Ovary (tissue), 10 donors: ENCODE measurements at places on chromosomes 7 and 10. TPM values are rescaled to one million over a fixed set of nuclear protein-coding genes. Genes with fewer than 3 reads are reported as not detected.

- H3K4me3 ChIP-seq = no peak overlapping the region
- no peaks in the 10 kb centered on the region for H3K27me3 ChIP-seq
- H3K4me1 ChIP-seq = peaks cover 1% of the 10 kb centered on the region
- no peak overlapping the region for H3K27ac ChIP-seq
- H3K36me3 ChIP-seq = no peaks in the 10 kb centered on the region
Measured at GRCh38 chr7:156609010-156609877, 31.3 kb upstream of the RNF32 start.

- H3K27ac ChIP-seq = no peak overlapping the region
- DNase-seq = no peak
- H3K36me3 ChIP-seq = no peaks in the 10 kb centered on the region
- no peaks in the 10 kb centered on the region for H3K27me3 ChIP-seq
- no peak overlapping the region for H3K4me3 ChIP-seq
Measured at GRCh38 chr7:146423446-146423845, 306.8 kb downstream of the CNTNAP2 start.

DNA sequence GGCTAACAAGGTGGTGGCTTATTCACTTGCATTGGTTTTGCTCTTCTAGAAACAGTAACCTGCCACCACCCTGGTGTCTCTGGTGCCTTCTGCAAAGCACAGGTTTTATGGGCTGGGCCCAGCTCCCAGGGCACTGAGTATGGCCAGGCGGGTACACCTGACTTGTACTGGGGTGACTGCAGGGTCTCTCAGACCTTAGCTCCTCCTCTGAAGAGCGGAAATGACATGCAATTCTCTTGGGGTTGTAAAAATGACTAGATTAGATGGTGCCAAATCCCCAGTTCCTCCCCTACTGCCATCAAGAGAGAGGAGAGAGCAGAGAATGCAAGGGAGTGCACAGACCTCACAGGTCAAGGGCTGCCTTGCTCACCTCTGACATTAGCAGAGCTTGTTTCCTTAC, 14.7 kb downstream of the ESYT2 start:
- H3K36me3 ChIP-seq = no peaks in the 10 kb centered on the region
- H3K4me3 ChIP-seq = no peak overlapping the region
- peaks cover 36% of the 10 kb centered on the region for H3K4me1 ChIP-seq
- H3K27me3 ChIP-seq = no peaks in the 10 kb centered on the region
- no peak for DNase-seq

GRCh38 chr7:125495997-125496396, 566.4 kb upstream of the POT1 start:
- no peak overlapping the region for H3K4me3 ChIP-seq
- H3K27ac ChIP-seq = no peak overlapping the region
- no peaks in the 10 kb centered on the region for H3K27me3 ChIP-seq
- H3K36me3 ChIP-seq = no peaks in the 10 kb centered on the region
- H3K4me1 ChIP-seq = no peaks in the 10 kb centered on the region
- DNase-seq = no peak

GRCh38 chr7:151440799-151441445, 981 bp upstream of the CRYGN start:
- H3K27me3 ChIP-seq = no peaks in the 10 kb centered on the region
- peak; percentile 37 for DNase-seq
- peaks cover 15% of the 10 kb centered on the region for H3K4me1 ChIP-seq
- H3K4me3 ChIP-seq = no peak overlapping the region

DNA sequence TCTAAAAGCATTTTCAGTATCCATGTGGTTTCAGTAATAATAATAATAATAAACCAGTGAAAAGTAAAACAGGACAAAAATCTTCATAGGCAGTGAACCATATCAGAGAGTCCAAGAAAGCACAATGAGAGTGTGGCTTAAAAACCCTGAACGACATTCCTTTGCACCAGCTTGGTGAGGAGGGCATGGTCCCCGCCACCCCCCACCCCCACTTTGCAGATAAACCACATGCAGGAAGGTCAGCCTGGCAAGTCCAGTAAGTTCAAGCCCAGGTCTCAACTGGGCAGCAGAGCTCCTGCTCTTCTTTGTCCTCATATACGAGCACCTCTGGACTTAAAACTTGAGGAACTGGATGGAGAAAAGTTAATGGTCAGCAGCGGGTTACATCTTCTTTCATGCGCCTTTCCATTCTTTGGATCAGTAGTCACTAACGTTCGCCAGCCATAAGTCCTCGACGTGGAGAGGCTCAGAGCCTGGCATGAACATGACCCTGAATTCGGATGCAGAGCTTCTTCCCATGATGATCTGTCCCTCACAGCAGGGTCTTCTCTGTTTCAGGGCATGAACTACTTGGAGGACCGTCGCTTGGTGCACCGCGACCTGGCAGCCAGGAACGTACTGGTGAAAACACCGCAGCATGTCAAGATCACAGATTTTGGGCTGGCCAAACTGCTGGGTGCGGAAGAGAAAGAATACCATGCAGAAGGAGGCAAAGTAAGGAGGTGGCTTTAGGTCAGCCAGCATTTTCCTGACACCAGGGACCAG, 172.5 kb downstream of the EGFR start:
- DNase-seq = no peak
- H3K27ac ChIP-seq = no peak overlapping the region
- H3K4me3 ChIP-seq = no peak overlapping the region
- H3K27me3 ChIP-seq = no peaks in the 10 kb centered on the region

DNA sequence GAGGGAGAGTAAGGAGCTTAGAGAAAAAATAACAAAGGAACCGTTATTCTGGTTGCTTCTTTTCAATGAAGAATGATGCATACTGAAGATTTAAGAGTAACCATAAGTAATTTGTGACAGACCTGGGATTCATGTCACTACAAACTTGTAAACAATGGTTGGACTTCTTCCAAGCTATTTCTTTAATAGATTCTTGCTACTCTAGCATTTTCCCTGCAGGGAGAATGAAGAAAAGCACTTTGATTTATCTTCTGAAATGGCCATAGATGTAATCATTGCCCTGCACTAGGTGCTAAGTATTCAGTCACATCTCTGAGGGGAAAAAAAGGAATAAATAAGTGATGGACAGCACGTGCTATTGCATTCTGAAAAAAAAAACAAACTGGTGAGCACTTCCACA, 606.6 kb upstream of the LRRN3 start:
- H3K4me3 ChIP-seq = no peak overlapping the region
- H3K27me3 ChIP-seq = no peaks in the 10 kb centered on the region
- H3K36me3 ChIP-seq = no peaks in the 10 kb centered on the region
- DNase-seq = no peak
- no peaks in the 10 kb centered on the region for H3K4me1 ChIP-seq

- H3K27me3 ChIP-seq = no peaks in the 10 kb centered on the region
- H3K4me1 ChIP-seq = no peaks in the 10 kb centered on the region
- no peak overlapping the region for H3K27ac ChIP-seq
- no peak overlapping the region for H3K4me3 ChIP-seq
- no peak for DNase-seq
- H3K36me3 ChIP-seq = no peaks in the 10 kb centered on the region
Measured at GRCh38 chr10:130493021-130493420, 356.8 kb downstream of the GLRX3 start.

DNA sequence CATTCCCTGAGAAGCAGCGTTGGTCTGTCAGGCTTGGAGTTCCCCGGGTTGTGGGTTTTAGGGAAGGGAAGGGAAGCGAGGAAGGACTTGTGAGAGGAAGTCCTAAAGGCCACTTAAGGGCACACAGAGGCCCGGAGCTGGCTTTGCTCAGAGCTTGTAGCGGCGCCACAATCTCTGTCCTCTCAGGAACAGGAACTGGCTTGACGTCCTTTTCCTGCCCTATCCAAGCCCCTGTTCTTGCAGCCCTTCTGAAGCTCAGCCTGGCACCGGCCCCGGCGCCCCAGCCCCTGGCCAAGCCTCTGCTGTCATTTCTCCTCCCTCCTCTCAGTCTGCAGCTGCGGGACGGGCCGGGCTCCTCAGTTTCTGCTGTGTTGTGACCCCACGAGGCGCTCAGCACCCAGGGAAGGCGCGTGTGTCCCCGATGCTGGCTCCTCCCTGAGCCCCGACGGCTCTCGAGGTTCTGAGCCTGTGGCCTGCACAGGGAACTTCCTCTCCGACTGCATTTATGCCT, at the start of gene GIMAP8:
Gene GIMAP8, plus strand, starts transcription at position 140 of the 511 bp plus-strand sequence. CDS start 16,069 bp downstream, outside the sequence.
- no peak for DNase-seq
- H3K4me3 ChIP-seq = peak within 1 kb of the TSS; percentile 14
- H3K27me3 ChIP-seq = no peaks in the 10 kb centered on the region
- H3K36me3 ChIP-seq = no peaks in the 10 kb centered on the region

DNA sequence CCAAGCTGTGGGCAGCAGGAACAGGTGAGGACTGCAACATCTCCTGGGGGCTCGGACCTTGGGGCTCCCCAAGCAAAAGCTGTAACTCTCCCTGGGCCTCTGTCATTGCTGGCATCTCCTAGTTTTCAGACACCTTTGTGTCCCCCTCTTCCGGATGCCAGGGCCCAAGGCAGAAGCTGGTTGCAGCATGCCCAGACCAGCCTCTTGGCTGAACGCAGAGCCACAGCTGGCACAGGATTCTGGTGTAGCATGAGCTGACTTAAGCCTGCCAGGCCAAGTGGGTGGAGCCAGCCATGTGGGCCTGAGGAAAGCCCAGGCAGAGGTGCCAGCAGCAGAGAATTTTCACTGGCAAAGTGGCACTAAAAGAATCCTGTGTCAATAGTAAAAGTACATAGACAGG, 43.5 kb downstream of the ZWINT start:
- H3K36me3 ChIP-seq = no peaks in the 10 kb centered on the region
- no peak for DNase-seq
- no peak overlapping the region for H3K27ac ChIP-seq
- no peaks in the 10 kb centered on the region for H3K4me1 ChIP-seq

GRCh38 chr7:151152643-151153513, 14.6 kb downstream of the GBX1 start:
- no peaks in the 10 kb centered on the region for H3K27me3 ChIP-seq
- no peak overlapping the region for H3K27ac ChIP-seq
- no peak overlapping the region for H3K4me3 ChIP-seq
- no peak for DNase-seq

DNA sequence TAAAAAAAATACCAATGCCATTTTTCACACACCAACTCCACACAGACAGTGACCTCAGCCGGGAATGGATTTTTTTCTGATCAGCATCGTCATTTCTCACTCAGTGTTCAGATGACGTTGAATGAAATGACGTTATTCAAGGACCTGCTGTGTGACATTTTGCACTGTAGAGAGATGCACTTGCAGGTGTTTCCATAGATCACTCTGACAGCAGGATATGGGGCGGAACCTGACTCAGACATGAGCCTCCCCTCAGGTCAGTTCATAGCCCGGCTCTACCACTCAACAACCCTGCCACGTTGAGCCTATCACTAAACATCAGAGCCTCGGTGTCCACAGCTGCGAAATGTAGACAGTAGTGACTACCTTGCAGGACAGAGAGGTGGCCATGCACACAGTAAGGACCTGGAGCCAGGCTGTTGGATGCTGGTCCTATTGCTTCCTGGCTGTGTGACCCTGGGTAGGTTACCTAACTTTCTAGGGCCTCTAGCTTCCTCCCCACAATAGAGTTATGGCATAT, 41.4 kb upstream of the ANTXRL start:
- no peaks in the 10 kb centered on the region for H3K27me3 ChIP-seq
- H3K27ac ChIP-seq = no peak overlapping the region
- H3K36me3 ChIP-seq = no peaks in the 10 kb centered on the region
- H3K4me3 ChIP-seq = no peak overlapping the region
- no peaks in the 10 kb centered on the region for H3K4me1 ChIP-seq
- DNase-seq = no peak

DNA sequence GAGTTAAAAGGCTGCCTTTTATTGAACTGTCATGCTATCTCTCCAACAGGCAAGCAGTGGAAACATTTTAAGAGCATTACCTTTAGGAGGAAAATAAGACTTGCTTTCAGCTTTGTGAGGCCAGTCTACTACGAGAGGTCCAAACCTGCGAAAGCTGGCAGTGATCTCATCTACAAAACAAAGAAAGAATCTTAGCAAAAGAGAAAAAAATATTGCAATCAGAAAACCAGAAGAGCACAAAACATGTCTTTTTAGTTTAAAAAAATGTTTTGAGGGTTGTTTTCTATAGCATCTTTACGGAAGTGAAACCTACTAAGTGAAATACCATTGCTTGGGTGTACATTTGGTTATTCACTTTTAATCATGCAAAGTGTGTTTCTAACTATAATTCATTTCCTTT, 147.9 kb downstream of the CPEB3 start:
- H3K36me3 ChIP-seq = no peaks in the 10 kb centered on the region
- no peak overlapping the region for H3K4me3 ChIP-seq
- no peaks in the 10 kb centered on the region for H3K4me1 ChIP-seq
- no peak for DNase-seq
- H3K27me3 ChIP-seq = no peaks in the 10 kb centered on the region
- no peak overlapping the region for H3K27ac ChIP-seq

GRCh38 chr7:129531721-129532120, 29.4 kb downstream of the SMKR1 start:
- DNase-seq = no peak
- H3K27me3 ChIP-seq = no peaks in the 10 kb centered on the region
- no peaks in the 10 kb centered on the region for H3K36me3 ChIP-seq
- no peak overlapping the region for H3K4me3 ChIP-seq
- no peak overlapping the region for H3K27ac ChIP-seq

DNA sequence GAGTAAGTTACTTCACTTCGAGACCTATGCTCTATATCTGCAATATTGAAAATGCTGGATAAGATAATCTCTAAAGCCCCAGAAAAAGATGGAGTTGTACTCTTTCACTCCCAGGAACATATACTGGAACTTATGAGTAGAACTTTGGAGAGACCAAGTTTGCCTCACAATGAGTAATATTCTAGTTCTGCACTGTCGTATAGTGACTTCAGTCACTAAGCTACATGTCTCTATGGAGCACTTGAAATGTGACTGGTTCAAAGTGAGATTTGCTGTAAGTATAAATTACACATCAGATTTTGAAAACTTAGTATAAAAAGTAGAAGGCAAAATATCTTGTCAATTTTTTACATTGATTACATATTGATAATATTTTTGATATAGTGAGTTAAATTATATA, 116.4 kb downstream of the PTEN start:
- H3K36me3 ChIP-seq = no peaks in the 10 kb centered on the region
- no peaks in the 10 kb centered on the region for H3K27me3 ChIP-seq
- no peak overlapping the region for H3K4me3 ChIP-seq
- DNase-seq = no peak
- H3K4me1 ChIP-seq = no peaks in the 10 kb centered on the region

The OR9A2 gene
- total RNA-seq = not detected

The OR6B1 gene
- not detected for total RNA-seq

The TMEM139 gene
- total RNA-seq = 1.2 TPM

The CPA5 gene
- total RNA-seq = not detected

The SPOCK2 gene
- total RNA-seq = 2.6 TPM

The SLC29A4 gene
- total RNA-seq = 1.1 TPM

The SSC4D gene
- total RNA-seq = 0.89 TPM
